ENCODE measurements at places on chromosomes 2 and 18.
A peak's percentile ranks its signal among the peaks of the same experiment; 100 is the strongest.

DNA sequence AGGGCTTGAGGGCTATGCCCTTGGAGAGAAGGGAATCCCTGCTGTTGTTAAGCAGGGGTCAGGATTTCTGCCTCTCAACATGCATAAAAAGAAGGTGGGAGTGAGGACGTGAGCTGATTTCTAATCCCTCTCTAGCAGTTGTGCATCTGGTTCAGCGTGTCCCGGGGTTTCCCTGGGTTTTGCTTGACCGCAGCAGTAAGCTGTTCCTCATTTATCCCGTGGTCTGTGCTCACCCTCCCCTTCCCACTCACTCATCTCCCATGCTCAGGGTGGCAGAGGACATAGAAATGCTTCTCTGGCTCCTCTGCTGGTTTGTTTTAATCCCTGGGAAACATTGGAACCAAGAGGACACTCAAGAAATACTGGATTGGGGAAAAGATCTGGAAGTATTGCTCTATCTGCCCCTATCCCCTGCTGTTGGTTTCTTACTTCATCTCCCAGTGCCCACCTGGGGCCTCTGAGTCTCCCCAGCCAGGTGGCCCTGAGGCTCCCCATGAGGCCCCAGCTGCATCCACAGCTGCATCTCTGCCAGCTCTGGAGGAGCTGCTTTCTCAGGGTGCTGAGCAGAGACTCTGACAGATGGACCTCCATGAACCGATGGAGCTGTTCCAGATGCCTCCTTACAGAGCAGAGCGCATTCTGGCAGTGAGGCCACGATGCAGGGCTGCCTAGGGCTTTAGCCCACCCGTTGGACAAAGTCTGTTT is 36.1 kb downstream of the TET3 start:
- no peak for DNase-seq

DNA sequence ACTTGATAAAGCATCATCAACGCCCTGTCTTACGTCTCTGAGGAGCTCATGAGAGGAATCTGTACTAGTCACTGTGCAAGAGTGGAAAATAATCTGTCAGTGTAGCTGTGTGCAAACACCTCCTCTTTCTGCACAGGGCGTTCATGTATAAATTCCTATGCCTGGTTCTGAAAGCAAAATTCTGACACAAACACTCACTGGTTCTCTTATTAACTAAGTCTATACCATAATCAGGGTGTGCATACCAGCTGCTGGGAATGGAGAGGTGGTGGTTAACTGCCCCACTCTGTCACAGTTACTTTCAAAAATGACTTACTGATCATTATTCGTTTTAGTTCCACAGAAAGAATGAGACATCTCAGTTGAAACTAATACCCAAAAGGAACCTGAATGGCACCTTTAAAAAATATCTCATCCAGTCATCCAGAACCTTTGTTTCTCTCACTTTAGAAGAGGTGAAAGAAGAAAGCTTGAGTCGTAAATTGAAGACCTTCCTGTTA is 35.7 kb downstream of the STK39 start:
- DNase-seq, result no peak

DNA sequence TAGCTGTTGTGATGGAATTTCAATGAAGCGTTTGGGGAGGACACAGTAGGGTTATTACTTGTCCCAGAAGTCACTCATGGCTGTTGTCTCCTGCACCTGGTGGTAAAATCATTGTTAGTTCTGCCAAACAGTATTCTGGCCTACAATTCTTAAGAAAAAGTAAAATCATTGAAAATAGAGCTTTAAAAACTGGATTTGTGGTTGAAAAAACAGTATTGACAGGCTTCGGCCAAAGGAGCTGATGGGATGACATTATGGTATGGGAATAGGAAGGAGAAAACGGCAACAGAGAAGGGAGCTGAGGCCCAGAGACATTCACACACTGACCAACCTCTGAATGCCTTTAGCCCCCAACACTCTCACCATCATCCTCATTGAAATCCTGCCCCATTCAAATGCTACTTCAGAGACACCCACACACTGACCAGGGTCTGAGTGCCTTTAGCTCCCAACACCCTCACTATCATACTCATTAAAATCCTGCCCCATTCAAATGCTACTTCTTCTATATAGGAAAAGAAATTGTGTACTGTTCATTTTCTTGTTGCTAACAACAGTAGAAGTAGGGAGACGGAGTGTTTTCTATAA is 114.1 kb upstream of the OSR1 start:
- no peak for DNase-seq

DNA sequence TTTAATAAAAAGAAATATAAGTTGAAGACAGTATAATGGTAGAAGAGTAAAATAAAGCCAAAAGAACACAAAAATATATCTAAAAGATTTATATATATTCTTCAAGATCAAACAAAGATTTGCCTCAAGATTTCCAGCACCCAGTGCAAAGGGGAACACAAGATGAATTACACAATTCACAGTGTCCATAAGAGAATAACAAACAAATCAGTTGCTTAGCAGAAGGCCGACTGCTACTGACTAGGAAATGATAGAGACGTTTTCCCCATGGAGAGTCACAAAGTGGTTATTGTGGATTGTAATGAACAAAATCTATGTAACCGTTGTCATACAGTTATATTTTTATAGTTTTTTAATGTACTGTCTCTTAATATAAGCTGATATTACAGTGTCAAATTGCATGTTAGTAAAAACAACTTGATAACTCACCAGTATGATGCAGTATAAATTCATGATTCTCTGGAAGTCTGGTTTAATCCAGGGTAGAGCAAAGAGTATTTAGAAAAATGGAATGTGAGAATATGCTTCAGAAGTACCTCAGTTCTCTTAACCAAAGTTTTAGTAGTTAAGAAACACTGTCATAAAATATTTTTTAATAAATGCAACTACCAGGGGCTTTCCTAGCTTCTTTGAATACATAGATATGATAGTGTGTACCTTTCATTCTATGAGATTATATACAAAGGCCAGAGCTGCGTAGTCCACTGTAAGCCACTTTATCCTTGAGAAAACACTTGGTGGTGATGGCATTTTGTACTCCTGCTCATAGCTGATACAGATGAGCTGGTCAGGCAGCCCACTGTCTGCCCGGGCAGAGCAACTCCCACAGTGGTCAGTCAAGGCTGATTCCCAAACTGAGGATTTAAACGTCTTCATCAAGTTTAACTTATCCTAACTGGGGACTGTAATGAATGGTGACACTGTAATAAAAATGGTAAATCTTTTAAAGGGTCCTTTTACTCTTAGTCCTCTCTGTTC is 180.5 kb upstream of the DTNA start:
- DNase-seq, result no peak

DNA sequence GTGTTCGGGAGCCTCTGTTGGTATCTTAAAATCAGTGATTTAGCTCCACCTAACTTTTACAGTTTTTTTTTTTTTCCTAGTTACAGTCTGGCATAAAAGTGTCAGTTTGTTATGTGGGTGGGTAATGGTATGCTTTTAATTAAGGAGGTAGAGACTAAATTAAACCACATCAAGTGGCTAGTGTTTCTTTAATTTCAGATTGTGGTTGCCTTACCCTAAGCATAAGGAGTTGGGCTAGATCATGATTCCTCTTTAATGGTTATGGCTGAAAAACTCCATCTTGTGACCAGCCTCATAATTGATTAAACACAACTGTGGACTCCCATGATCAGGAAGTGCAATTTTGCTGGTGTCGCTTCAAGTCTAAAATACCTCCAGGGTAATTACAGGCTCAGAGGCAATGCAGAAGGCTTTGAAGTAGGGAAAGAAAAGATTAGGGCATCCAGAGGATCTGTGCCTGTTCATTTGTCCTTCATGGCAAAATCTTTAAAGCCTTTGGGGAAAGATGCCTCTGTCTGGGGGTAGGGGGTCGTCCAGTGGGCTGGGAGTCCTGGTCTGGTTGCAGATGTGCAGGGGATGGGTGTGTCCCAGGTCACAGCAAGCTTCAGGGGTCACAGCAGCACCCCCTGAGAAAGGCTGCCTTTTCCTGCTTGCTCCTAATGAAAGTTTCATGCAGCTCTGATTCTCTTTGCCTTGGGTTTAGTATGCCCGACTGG is 579.2 kb downstream of the BCL11A start:
- DNase-seq, result no peak

DNA sequence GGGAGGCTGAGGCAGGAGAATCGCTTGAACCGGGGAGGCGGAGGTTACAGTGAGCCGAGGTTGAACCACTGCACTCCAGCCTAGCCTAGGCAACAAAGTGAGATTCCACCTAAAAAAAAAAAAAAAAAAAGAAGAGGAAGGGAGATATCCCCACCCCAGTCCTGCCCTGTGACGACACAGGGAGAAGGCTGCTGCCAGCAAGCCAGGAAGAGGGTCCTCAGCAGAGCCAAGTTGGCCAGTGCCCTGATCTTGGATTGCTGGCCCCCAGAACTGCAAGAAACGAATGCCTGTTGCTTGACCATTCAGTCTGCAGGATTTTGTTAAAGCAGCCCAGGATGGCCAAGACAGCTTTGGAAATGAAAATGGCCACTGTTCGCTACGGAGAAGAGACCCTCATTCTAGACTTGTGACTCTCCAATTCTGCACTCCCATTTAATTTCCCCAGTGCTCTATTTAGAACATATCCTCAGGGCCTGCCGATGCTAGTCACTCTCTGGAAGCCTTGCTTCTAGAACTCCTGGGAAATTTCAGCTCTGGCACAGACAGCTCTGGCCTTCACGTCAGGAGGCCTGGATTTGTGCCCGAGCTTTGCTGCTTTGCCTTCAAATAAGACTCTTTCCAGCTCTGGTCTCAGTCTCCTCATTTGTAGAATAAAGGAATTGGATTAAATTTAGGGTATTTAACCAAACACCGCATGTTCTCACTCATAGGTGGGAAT is 15.7 kb upstream of the AMMECR1L start:
- no peak for DNase-seq

DNA sequence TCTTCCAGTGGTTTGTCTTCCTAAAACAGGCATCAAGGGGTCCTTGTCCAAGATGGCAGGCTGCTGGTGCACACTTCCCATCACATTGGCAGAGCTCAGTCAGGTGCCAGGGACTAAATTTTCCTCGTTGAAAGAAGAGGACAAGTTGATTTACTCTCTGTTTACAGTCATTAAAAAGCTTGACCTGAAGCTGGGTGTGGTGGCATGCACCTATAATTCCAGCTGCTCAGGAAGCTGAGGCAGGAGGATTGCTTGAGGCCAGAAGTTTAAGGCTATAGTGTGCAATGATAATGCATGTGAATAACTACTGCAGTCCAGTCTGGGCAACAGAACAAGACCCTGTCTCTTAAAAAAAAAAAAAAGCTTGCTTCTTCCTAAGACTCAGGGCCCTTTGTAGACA is 3.6 kb upstream of the PLB1 start:
- DNase-seq, result no peak

GRCh38 chr2:69054431-69054830 is 41.5 kb downstream of the ANTXR1 start:
- DNase-seq, result no peak

DNA sequence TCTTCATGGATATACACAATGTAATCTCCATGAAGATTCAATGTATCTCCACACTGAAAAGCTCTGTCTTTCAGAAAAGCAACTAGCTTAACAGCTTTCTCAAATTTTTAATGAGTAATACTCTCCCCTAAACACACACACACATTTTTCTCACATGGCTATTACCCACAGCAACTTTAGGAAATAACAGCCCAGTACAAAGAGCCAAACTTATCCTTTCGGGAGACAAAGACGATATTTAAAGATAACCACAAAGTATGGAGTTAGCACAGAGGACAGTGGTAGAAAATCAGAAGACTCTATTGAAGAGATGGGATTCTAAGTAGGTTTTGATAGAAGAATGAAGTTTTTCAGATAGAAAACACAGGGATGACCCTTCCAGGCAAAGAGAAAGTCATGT is 394.9 kb upstream of the TRIB2 start:
- DNase-seq, result no peak

DNA sequence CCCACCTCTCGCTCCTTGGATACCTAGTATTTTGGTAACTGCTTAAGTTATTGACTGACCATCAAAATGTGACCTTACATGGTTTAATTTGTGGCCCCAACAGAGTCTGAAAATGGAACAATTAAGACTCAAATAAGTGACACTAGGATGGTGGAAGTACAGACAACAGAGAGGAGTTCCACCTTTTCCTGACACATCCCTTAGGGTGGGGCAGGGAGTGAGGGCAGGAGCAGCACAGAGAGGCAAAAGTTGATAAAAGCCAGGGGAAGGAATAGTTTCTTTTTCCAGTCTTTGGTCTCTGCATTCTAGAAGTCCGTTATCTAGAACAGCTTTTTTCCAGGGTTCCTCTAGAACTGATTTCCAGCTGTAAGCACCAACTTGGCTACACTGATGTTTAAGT is 32.2 kb downstream of the FTCDNL1 start:
- no peak for DNase-seq

GRCh38 chr2:163132850-163133249 is 294.3 kb upstream of the KCNH7 start:
- DNase-seq, result peak; percentile 0

All from NCI-H146 (cell line).